ENCODE measurements at places on chromosomes 2 and 18.

DNA sequence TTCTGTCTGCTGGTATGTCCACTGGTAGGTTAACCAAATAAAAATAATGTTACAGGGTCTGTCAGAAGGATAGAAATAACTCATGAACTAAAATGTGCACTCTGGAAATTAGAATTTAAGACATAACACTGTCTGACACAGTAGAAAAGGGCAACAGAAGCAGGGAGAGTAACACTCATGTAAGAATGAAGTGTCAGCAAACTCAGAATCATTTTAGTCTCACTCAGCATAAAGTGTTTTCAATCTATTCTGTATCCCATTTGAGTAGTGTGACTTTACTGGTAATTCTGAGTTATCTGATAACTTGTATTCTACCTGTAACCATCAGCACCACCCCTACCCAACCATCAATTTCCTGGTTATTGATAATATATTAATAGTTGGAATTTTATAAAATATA is 68.3 kb downstream of the PIAS2 start:
- no peak for DNase-seq

DNA sequence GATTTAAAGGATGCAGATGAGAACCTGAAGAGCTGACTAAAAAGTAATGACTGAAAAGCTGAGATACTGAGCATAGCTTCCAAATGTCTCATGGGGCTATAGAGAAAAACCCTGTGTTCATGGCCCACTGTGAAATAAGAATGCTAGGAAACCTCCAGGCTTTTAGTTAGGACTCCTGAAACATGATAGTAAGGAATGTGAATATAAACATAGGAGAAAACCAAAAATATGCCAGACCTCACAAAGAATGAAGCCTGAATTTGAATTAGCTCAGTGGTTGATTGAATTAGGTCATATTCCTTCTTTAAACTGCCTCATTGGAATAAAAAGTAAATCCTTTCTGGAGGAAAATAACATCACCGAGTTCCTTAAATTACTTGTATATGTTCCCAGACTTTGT is 194.5 kb upstream of the NXPH2 start:
- DNase-seq, result no peak

GRCh38 chr18:22822024-22822423 is 111.1 kb upstream of the RBBP8 start:
- no peak for DNase-seq

DNA sequence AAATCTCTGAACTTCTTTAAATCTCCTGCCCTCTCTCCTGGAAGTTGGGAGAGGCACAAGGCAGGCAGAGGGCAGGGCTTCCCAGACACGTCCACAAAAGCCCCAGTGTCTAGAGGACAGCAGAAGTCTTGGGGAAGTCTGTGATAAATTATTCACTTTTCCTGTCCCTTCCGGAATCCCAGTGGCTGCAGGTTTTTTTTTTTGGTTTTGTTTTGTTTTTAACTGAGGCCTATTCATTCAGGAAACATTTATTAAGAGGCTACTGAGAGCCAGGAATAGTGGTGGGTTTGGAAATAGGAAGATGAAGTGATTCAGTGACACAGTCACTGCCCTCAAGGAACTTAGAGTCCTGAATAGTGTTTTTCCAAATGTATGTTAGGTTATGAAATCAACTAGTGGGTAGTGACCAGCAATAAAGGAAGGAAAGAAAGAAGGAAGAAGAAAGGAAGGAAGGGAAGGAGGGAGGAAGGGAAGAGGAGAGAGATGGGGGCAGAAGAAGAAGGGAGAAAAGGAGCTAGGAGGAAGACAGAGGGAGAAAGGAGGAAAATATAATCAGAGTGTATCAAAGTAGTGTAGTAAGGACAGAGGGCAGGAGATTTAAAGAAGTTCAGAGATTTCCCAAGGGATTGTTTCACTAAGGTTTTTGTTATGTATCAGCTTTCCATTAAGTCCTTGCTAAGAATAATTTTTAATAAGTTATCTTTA is 98.9 kb upstream of the ZFP36L2 start:
- no peak for DNase-seq

- DNase-seq, result peak; percentile 78
Measured at GRCh38 chr2:237932731-237933131, 34.1 kb upstream of the UBE2F start.

DNA sequence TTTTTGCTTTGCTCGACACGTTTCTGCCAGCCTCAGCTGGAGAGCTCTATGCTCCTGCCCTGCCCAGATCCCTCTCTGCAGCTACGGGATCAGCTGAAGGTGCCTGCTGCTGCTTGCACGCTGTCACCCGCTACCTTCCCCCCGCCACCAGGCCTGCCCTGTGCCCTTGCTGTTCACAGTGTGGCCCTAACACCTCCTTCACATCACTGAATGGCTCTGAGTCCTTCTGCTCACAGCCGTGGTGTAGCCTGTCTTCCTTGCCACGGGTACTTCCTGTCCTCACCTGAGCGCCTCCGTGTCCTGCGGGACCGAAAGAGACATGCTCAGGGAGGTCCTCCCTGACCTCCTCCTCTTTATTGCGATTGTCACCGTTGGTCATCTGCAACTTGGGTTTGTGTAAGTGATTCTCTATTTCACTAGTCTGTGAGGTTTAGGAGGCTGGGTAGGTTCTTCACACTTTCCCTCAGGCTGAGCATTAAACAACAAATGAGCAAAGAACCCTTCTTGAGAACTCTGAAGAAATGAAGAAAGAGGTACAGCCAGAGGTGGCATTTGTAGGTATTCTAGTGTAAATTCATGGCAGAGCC is 127.5 kb downstream of the NCK2 start:
- no peak for DNase-seq

- DNase-seq, result no peak
Measured at GRCh38 chr2:181738074-181738473, 57.8 kb upstream of the NEUROD1 start.

- DNase-seq, result no peak
Measured at GRCh38 chr2:219954331-219954730, 326.9 kb downstream of the SLC4A3 start.

DNA sequence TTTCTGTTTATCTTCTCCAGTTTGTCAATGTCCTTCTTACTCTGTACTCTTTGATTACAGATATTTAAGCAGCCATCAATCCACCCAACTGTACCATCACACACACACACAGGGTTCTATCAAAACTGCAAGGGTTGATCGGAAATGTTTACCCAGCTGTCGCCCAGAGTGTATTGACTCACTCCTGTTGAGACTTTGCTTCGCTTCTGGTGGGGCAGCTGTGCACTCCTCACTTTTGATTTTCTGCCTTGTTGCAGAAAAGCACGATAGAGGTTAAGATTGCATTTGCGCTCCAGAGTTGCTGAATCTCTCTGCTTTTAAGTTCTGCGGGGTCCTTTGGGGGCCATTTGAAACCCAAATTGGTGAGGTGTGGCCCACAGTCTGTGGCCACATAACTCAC is 216.2 kb downstream of the SETBP1 start:
- no peak for DNase-seq

DNA sequence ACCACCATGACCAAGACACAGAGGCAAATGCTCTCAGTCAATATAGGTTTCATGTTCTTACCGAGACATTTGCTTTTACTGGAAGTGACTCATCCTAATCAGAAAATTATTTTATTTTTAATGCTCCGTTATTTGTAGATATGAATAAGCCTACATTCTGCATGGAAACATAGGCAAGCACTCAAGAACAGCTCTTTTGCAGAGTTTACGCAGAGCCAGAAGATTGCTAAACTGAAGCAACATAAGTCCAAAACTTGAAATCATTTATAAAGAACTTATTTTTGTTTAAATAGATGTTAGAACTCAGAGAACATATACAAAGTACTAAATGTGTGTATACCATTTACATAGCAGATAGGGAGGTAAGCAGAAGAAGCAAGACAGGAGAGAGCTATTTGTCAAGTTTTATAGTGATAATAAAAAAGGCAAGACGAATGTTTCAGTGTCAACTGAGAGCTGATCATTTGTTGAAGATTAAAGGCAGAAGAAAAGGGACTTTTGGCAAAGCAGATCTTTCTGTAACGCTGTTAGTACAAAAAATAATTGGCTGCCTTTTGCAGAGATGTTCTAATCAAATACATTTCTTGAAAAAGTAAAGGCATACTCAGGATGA is 12.4 kb upstream of the PPP1R1C start:
- no peak for DNase-seq

- DNase-seq, result no peak
Measured at GRCh38 chr2:146251328-146251727, 1593.5 kb upstream of the ACVR2A start.

GRCh38 chr2:58769111-58769863 is 528.2 kb upstream of the FANCL start:
- no peak for DNase-seq

GRCh38 chr2:132620115-132620514 is 49.9 kb downstream of the LYPD1 start:
- DNase-seq, result no peak
